Gastroesophageal sphincter (tissue), 4 donors: ENCODE measurements at places on chromosomes 7 and 10.

GRCh38 chr10:91798649-91799611, 704 bp downstream of the TNKS2 start:
- peak; percentile 62 for ATAC-seq

DNA sequence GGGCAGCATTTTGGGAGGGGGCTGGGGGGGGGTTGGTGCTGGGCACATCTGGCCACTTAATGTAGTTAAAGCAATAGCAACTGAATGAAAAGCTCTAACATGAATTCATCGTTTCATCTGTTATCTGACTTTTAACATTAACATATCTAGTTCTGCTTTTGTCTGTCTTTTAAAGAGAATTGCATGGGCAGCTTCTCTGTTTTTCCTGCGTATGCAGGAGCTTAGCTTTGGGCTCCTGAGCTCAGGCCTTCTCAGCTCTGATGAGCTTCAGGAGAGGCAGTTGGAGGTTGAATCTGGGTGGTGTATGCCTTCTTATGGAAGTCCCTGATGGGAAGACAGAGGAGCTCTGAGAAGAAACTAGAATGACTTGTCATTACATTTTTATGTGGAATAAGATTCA, 58.4 kb downstream of the DNAJB6 start:
- no peak for ATAC-seq

GRCh38 chr10:72753760-72754231, 61.9 kb downstream of the MCU start:
- ATAC-seq = no peak

GRCh38 chr7:15963206-15963605, 276.7 kb upstream of the MEOX2 start:
- no peak for ATAC-seq

GRCh38 chr10:42707234-42707633, 68.9 kb upstream of the ZNF33B start:
- ATAC-seq = no peak

DNA sequence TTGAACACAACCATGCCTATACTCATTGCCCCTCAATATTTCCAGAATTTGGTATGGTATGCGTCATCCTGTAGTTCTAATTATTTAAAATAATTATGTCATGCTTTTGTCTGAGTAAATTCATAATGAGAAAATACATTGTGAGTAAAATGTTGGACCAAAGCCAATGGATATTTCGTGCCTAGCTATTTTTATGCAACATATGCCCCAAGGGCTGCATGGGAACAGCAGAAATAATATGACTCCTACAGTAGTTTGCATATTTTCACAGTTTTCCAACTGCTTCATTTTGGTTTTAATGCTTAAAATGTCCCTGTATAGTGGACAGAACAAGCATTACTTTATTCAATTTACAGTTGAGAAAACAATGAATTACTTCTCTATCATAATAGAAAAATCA, 1115.6 kb upstream of the GHITM start:
- no peak for ATAC-seq

DNA sequence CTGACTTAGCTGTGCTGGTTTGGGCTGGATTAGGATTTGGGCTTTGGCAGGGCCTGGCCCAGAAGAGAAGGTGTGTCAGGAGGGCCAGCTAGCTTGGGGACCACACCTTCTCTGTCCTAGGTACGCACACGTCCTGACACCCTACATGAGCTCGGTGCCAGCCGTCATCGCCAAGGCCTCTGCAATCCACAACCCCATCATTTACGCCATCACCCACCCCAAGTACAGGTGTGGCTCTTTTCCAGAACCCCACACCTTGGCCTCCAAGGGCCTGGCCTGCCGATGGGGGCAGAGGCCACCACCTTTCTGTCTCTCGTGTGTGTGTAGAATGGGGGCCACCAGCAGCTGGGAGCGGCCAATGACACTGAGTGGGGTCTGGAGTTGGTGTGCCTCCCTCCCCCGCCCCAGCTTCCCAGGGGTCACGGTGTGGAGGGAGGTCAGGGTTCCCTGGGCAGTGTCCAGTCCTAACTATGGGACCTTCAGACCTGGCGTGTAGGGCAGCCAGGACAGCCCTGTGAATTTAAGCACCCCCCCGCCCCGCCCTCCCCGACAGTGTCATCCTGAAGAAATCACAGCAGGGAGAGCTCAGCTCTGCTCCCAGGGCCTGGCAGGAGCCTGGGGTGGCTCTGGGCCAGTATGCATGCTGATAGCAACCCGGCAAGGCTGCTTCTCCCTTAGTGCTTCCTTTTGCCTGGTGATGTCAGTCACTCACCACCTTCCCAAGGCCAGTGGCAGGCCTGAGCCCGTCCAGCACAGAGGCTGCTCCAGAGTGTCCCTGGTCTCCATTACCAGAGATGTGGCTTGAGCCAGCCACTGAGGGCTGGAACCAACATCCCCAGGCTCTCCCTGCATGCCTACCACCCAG, 6.9 kb upstream of the LDB3 start:
- ATAC-seq = peak; percentile 37

DNA sequence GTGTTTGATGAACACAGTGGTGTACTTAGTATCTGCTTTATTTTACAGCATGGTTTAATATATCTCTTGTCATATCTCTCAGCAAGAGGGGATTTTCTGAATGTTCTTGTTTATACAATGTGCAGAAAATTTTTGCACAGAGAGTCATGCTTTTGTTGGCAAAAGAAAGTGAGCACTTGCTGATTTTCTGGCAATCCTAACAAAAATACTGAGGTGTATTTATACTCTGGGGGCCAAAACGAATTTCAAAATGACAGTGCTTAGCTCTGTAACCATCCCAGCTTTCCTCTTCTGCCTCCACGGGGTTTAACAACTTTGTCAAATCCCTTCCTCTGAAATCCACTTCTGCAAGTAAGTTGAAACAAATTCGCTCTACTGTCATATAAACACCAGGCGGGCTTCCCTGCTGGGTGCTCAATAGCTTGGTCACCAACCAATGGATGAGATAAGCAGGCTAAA, 169.2 kb downstream of the NOC3L start:
- ATAC-seq = peak; percentile 69

DNA sequence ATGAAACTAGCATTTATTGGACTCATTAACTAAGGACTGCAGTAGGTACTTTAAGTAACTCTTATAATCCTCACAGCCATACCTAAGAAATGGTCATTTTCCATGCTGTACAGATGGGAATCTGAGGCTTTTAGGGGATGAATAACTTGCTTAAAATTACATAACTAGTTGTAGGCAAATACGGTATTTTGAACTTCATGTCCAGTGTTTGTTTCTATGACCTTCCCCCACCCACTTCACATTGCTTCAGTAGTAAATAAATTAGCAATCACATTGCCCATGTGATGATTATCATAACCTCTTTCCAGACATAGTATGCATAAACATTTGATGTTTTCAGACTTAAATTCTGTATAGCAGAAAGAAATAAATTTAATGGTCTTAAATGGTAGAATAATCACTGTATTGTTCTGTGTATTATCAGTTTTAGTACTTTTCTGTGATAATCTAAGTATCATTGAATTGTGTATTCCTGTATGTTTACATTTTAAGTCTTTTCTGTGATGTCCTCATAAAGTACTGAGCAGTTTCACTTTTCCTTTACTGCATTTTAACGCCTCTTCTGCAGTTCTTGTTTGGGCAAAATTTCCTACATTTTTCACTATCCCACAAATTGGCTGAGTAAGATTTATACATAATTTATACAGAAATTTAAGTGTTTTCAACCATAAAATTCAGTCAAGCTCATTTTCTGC, 48.3 kb downstream of the ANKIB1 start:
- no peak for ATAC-seq

DNA sequence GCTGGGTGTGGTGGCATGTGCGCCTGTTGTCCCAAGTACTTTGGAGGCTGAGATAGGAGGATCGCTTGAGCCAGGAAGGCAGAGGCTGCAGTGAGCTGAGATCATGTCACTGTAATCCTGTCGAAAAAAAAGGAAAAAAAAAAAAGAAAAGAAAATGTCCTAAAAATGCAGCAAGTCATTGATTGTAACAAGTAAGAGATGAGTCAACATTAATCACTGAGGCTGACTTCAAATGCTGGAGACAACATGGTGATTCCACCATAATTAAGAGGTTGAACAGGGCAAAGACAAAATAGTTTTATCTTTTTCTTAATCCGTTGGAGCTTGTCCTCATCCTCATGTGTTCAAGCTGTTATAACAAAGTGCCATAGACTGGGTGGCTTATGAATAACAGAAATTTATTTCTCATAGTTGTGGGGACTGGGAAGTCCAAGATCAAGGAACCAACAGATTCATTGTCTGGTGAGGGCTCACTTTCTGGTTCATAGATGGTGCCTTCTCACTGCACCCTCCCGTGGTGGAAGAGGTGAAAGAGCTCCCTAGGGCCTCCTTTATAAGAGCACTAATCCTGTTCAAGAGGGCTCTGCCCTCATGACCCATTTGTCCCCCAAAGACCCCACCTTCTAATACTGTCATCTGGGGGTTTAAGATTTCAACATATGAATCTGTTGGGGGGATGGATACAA, 60.3 kb downstream of the TBXAS1 start:
- no peak for ATAC-seq

- ATAC-seq = no peak
Observed at GRCh38 chr7:2007551-2007950, 225.2 kb downstream of the MAD1L1 start.

DNA sequence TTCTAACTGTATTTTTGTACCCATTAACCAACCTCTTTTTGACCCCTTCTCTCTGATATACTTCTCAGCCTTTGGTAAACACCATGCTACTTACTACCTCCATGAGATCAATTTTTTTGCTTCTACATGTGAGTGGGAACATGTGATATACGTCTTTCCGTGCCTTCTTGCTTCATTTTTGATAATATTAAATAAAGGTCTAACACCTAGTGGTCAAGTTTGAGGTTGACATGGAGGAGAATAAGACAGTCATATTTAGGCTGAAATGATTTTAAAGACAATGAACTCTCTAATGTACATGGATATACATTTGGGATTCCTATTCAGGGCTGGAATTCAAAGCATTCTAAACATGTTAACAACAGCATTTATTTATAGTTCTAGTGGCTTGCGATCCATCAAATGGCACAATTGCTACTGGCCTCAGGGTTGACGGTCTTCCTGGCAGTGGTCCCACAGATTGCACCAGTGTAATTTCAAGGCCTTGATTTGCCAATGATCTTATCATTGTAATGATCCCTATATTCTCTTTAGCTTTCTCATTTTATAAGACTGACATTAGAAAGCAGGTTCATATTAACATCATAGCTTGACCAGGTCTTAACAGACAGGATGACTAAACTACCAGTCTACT, 315.9 kb upstream of the ETV1 start:
- no peak for ATAC-seq

- no peak for ATAC-seq
Observed at GRCh38 chr10:5486853-5487235, 12.5 kb downstream of the CALML5 start.

DNA sequence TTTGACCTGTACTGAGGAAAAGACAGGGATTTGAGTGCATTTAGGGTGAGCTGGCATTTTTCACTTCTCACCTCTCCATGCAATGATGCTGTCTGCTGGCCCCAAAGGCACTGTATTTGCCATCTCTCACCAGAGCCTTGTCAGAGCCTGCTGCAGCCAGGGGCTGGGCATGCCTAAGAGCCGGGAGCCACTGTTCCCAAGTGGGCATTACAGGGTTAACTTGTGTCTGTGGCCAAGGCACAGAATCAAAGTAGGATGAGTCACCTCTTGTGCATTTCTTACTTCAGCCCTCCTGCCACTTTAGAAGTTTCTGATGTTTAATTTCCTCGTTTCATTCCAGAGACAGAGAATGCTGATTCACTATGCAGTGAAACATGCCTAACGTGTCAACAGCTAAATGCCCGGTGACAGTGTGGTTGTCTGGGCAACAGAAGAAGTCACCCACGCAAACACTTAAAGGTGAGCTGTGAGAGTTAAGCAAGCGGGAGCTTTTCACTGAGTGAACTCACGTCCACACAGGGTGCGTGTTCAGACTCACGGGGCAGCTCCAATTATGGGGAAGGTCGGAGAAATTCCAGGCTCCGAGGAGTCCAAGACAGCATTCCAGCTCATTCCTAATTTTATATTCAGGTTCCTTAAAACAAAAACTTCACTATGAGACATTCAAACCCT, 57.1 kb upstream of the IGFBP3 start:
- peak; percentile 66 for ATAC-seq

- no peak for ATAC-seq
Observed at GRCh38 chr10:92929896-92930295, 81.6 kb downstream of the EXOC6 start.

DNA sequence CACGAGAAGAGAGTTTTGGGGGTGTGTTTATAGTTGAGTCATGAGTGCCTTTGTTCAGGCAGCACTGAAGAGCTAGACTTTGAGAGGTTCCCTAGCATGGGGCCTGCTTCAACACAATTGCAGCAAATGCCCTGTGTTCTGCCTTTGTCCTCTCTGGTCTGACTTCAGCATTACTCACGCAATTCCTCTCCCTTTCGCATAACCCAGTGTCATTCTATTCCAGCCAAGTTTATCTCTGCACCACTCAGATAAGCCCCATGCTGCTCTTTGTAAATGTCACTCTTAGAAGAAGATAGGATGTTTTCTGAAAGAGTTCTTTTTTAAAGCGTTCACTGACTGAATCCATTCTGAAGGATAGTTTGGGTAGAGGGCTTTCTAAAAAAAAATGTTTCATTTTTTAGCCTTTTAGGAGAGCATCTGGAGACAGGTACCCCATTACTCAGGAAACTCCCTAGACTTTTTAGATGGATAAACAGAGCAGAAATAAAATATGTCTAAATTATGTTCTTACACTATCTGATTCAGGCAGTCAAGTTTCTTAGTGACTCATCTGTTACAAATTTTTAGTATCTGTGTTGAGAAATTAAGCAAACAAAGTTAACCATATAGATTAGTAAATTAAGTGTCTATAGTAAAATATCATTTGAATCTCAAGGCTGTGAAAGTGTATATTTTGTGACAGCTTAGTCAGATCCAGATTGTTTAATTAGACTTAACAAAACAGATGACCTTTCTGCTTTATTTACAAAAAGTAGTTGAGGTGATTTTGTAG, 318.5 kb downstream of the GPR158 start:
- ATAC-seq = no peak

- no peak for ATAC-seq
Observed at GRCh38 chr7:123285076-123285700, 85.4 kb upstream of the SLC13A1 start.
